CD4-positive, alpha-beta T cell treated with Interleukin-17A for 4 hours (primary cell): ENCODE measurements at places on chromosomes 1 and 21.

- DNase-seq = no peak
Measured at GRCh38 chr1:245671349-245671748, 516.6 kb downstream of the KIF26B start.

GRCh38 chr1:5408401-5408800 lies 583.8 kb downstream of the NPHP4 start:
- no peak for DNase-seq

DNA sequence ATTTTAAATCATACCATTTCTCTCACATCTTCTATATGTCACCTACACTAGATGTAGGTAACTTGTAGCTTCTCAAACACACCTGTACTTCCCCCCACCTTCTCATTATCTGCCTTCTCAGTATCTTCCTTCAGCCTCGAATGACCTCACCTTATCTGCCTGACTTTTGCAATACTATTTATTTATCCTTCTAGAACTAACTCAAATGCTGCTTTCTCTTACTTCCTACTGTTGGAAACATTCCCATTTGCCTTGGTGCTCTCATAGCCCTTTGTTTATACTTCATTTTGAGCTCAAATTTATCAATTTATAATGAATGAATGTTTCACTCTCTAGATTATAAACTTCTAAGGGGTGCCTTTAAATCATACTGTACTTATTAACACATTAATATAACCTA lies 50.4 kb upstream of the KIAA1614 start:
- no peak for DNase-seq

GRCh38 chr1:12441414-12442105 lies 176.4 kb downstream of the DHRS3 start:
- DNase-seq = no peak

- DNase-seq = no peak
Measured at GRCh38 chr1:227403535-227403934, 85.2 kb upstream of the CDC42BPA start.

DNA sequence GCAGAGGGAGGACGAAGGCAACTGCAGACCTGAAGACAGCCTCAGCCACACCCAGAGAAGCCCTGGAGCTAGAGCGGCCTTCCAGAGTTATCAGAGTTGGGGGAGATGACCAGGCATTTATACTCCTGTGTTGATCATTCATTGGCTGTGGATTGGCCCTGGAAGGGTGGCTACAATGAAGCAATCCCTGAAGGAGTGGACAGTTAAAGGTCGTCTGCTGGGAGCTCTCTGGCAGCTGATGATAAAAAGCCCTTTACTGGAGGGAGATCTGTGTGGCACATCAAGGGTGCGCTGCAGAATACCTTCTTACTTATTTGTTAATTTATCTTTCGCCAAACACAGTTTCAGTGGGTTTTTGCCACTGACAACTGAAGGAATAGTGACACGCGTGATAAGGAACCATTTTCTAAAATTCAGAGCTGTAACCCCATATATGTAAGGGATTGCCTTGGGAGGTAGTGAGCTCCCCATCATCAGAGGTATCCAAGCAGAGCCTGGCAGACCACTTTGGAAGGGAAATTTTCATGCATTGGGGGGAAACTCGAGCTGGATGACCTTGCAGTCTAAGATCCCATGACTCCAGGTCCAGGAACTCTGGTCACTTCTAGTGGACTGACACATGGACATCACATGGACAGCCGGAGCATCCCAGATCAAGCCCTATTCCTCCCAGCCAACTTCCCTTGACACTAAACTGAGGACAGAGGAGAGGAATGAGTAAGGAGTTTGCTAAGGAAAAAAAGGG lies 126.4 kb upstream of the GADD45A start:
- DNase-seq = no peak

DNA sequence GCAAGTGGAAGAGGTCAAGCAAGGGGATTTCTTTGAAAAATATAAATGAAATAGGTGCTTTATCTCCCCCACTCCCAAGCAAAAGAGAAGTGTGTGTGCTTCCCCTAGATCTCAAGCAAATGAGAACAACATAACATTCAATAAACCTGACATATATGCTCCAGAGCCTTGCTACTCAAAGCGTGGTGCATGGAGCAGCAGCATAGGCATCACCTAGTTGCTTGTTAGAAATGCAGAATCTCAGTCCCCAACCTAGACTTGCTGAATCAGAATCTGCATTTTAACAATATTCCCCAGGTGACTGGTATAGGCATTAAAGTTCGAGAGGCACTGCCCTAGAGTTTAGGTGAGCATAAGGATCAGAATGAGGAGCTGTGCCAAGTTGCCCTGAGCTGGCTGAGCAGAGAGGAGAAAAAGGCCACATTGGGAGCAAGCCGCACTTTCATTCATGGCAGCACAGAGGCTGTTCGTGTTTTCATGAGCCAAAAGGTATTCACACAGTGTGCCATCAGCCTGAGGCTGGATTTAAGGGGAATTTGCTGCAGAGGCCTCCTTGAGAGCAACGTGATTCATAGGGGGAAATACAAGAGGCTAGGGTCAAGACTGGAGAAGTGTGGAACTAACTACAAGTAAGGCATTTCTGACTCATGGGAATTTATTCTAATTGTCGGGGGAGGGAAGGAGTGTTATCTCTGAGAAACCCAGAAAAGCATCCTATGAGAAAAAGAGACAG lies 14.3 kb upstream of the LPAR3 start:
- DNase-seq = no peak

- DNase-seq = no peak
Measured at GRCh38 chr1:74812180-74812541, 79.2 kb downstream of the TYW3 start.

GRCh38 chr1:44635439-44635838 lies 38.8 kb downstream of the TMEM53 start:
- DNase-seq = no peak

- DNase-seq = no peak
Measured at GRCh38 chr21:18522181-18522972, 118.8 kb upstream of the TMPRSS15 start.

GRCh38 chr1:7249516-7249915 lies 464.3 kb downstream of the CAMTA1 start:
- DNase-seq = no peak

- DNase-seq = no peak
Measured at GRCh38 chr1:184399192-184399847, 12.5 kb downstream of the C1orf21 start.

GRCh38 chr1:12150456-12151200 lies 16.2 kb upstream of the TNFRSF1B start:
- peak; percentile 63 for DNase-seq

GRCh38 chr1:53734650-53735211 lies 4.2 kb downstream of the GLIS1 start:
- DNase-seq = no peak

DNA sequence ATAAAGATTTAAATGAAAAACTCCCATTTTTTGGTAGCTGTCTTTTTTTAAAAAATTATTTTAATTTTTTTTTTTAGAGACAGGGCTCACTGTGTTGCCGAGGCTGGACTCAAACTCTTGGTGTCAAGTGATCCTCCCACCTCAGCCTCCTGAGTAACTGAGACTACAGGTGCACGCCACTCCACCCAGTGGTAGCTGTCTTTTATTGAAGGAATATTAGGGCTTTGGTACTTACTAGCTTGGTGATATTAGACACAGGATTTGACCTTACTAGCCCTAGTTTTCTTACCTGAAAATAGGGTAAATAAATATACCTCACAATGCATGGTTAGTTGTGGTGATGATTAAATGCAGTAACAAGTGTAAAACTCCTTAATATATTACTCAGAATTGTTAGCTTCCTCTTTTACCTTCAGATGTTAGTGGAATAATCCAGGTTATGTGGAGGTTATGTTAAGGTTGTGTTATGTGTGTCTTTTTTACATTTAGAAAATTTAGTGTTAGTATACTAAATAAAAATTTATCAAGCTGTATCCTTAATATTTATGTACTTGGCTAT lies 66.8 kb downstream of the PHACTR4 start:
- no peak for DNase-seq

- DNase-seq = no peak
Measured at GRCh38 chr1:173426057-173426456, 51.1 kb upstream of the PRDX6 start.

DNA sequence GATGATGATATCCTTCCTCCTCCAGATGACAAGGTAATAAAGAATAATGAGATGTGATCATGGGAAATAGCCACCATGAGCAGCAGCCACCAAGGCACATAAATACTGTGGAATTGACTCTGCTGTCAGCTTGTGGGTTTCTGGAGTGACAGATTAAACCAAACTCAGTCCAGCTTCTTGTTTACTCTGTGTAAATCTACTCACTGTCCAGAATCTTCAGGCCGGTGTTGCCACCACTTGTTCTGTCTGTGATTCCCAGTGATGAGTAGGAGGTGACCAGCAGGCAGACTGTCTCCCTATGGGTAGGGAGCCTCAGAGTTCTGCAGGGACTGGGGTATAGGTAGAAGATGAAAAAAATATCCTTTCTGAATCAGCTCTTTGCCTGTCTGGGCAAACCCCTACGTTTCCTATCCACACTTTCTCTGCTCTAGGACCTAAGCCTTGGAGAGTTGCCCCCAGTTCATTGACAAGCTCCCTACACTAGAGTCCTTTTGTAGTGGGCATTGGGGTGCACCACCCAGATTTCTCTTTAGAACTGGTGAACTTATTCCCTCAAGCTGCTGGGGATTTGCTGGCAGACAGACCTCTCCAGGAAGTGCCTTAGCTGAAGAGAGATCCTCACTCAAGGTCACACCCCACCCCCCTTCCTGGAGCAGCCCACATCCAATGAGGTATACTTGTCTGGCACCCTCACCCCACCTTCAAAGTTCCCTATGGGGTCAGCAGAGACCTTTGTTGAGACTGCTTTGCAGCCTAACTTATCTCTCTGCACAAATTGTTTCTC lies 47.6 kb downstream of the ATP1A1 start:
- DNase-seq = no peak

- DNase-seq = peak; percentile 71
Measured at GRCh38 chr1:29120947-29121485, 2.7 kb downstream of the TMEM200B start.

DNA sequence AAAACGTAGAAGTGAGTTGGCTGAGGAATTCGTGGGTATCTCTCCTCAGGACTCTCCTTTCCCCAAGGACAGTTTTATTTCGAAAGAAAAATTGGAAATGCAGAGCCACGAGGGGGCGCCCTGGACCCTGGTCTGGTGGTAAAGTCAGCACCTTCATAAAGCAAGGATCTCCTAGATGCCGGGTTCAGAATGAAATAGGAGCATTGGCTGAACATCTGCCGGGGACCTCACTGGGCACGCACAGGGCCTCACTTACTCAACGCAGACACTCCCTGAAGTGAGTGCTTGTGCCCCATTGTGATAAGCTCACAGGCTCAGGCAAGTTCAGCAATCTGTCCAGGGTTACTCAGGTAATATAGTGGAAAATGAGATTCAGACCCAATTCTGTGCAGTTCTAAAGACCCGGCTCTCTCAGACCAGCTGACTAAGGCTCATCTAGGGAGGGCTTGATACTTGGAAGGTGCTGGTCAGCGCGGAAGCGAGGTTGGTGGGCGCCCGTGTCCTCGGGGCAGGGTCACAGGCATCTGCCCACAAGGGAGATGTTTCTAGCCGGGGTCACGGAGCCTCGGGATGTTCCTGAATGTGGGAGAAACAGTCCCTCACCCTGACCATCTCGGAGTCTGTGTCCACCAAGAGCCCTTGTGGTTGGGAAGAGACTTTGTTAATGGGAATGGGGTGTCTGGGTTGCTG lies 55.7 kb upstream of the ETV3 start:
- peak; percentile 57 for DNase-seq

DNA sequence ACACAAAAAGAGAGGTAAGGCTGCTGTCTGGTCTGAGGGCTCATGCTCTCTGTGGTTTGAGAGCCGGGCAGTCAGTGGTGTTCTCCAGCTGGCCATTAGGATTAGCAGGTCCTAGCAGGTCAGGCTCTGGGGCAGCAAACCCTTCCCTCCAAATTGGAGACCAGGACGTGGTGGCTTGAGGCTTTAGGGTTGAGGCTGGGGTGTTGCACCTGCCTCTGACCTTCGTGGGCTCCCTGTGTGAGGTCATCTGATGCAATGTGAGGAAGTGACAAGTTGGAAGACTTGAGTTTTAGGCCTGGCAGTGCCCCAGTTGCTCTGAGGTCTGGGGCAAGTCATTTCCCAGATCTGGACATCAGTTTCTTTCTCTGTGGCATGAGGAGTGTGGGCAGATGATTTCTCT lies 24.4 kb downstream of the SZRD1 start:
- DNase-seq = no peak

- no peak for DNase-seq
Measured at GRCh38 chr1:220879509-220880361, 492 bp downstream of the HLX start.

- no peak for DNase-seq
Measured at GRCh38 chr1:47693115-47693514, 255.3 kb downstream of the FOXD2 start.

DNA sequence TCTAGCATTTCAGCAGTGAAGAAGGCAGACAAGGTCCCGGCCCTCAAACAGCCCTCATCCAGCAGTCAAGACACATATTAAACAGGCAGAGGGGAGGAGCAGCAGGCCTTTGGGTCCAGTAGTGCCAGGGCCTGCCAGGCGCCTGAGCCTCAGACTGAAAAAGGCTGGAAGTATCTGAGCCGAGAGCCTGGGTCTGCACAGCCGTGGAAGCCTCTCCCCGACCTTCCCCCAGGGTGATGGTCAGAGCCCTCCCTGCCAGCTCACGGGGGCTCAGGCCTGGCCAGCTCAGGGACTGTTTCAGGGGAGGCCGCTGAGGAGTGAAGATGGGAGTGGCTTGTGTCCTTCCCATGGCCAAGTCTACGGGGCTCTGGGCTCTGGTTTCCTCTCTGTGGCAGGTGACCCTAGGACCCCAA lies 565.2 kb downstream of the PTPRU start:
- DNase-seq = no peak

GRCh38 chr1:36562181-36562685 lies 79.5 kb upstream of the CSF3R start:
- no peak for DNase-seq

- DNase-seq = no peak
Measured at GRCh38 chr1:218658899-218659298, 313.8 kb downstream of the TGFB2 start.
